ENCODE measurements at places on chromosomes 13 and 19. TPM values are rescaled to one million over a fixed set of nuclear protein-coding genes. Genes with fewer than 3 reads are reported as not detected.

GRCh38 chr13:112248862-112249592 is 127.1 kb upstream of the SPACA7 start:
- no peak for DNase-seq

GRCh38 chr19:32879741-32880140 is 10.2 kb upstream of the SLC7A9 start:
- no peak for DNase-seq

GRCh38 chr19:7247155-7247554 is 47.1 kb downstream of the INSR start:
- no peak for DNase-seq

ZNF296 gene
- 0.20 TPM for total RNA-seq

SYNGR4 gene
- 0.19 TPM for total RNA-seq

ZNF69 gene
- total RNA-seq = 6.7 TPM

CCDC194 gene
- total RNA-seq = not detected

CNMD gene
- 0.23 TPM for total RNA-seq

- no peak for DNase-seq
These were observed 79.5 kb upstream of the SERP2 start for GRCh38 chr13:44293908-44294735.

DNA sequence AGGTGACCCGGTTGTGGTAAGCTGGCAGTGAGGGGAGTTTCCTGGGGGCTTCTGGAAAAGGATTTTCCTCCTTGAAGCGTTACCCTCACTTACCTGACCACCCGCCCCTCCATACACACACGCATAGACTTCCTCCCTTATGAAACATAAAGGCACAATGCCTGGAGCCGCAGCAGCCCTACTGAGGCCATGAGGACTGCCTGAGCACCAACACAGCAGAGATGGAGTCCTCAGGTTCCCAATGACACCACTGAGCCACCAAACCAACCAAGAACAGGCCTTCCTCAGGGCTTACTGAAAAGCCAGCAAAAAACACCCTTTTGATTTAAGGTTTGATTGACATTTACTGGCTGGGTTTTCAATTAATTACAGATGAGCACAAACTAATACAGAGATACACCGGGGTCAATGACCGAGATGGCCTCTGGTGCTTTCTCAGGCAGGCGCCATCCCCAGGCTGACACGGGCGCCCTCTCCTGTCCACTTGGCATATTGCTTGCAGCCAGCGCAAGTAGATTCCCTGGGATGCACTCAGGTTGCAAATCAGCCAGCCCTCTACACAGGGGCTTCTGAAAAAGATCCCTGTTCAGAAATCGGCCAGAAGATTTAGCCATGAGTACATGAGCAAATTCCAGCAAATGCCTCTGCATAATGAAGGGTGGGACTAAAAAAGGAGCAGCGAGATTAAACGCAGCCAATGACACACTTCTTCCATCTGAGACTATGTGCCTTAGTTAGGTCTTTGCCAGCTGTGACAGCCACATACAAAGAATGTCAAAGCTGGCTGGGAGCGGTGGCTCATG is 14.8 kb downstream of the OPA3 start:
- peak; percentile 57 for DNase-seq

DNA sequence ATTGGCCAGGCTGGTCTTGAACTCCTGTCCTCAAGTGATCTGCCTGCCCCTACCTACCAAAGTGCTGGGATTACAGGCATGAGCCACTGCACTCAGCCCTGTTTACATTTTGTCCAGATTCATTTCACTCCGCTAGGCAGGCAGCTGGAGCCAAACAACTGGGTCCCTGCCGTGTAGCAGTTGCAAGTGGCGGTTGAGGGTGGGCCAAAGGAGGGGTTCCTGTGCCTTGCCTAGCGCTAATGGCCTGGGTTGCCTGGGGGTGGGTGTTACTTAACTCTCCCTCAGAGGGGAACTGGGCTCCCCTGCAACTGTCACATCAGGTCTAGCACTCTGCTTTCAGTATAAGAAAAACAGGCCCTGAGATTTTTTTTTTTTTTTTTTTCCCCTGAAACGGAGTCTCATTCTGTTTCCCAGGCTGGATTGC is 7.4 kb downstream of the ACP5 start:
- DNase-seq = no peak

IGFL1 gene
- total RNA-seq = not detected

GRCh38 chr19:35501684-35502083 is 11.4 kb upstream of the KRTDAP start:
- no peak for DNase-seq

- no peak for DNase-seq
These were observed 83.1 kb upstream of the OXGR1 start for GRCh38 chr13:97077341-97077740.

DNA sequence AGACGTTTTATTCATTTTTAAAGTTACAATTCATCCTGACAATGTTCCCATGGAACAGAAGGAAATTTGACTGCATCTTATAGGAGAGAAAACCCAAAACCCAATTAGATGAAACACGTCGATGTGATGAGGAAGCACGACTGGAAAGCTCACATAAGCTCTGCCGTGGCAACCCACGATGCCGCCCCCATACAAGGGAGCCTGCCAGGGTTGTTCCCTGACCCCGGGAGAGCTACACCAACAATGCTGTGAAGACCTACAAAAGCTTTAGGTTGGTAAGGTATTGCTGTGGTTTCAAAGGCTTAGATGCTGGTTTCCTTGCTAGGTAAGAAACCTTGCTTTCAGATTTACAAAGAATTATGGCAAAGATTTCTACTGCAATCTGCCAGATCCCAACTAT is 393.1 kb downstream of the KLF12 start:
- no peak for DNase-seq

- DNase-seq = no peak
These were observed 529.0 kb downstream of the MYO16 start for GRCh38 chr13:109158383-109158782.

DNA sequence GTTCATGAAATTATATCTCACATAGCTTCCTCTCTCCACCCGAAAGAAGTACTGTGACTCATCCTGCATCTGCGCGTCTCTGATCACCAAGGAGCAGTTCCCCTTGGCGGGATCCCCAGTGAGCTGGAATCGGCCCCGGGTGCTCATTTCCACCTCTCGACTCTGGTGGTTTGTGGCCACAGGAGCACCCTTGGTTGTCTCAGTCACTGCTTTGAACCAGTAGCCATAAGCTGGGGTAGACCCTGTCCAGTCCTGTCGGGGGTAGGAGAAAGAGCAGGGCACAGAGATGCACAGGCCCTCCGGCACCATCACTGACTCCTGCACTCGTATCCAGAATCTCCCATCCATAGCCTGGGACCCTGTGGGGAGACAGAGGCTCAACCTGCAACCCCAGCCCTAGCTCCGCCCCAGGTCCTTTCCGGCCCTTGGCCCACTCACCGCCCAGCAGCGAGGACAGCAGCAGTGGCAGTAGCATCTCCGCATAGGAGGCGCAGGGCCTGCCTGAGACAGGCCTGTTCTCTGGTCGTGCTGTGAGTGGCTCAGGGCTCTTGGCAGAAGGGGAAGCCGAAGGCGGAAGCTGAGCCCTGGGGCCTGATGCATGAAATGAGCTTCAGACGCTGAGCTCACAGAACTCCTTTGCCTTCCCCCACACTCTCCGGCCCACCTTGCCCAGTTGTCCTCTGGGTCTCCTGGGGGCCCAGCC is at the start of gene SIGLEC10:
Gene SIGLEC10 (minus strand): TSS at position 536 of the 703 bp plus-strand sequence. CDS start 61 bp downstream, at position 475.
- DNase-seq = no peak

IGFL2 gene
- total RNA-seq = not detected

GRCh38 chr13:42478531-42479156 is 95.3 kb upstream of the TNFSF11 start:
- DNase-seq = no peak

GRCh38 chr19:418761-419671 is 10.1 kb upstream of the C2CD4C start:
- no peak for DNase-seq

DNA sequence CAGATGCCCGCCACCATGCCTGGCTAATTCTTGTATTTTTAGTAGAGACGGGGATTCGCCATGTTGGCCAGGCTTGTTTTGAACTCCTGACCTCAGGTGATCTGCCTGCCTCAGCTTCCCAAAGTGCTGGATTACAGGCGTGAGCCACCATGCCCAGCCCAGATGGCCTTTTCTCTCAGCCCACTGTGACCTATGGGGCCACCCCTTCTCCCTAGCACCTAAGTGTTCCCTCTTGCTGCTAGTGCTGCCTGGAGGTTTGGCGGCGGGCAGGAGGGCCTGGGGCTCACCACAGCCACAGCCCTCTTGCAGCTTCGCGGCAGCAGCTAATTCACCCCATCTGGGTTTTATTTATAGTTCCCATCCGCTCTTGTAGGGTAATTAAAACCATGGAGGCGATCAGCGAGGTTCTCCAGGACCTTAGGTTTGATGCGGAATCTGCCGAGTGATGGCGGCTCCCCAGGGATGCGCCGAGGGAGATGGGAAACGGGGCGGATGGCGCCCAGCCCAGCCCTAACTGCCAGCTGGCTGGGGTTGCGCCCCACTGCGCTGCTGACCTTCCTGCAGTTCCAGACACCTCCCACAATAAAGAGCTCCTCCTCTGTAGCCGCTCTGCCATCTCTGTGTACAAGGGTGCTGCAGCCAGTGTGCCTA is 3.3 kb downstream of the REX1BD start:
- peak; percentile 47 for DNase-seq

MEIOSIN gene
- total RNA-seq = not detected

- DNase-seq = peak; percentile 87
These were observed 16.1 kb downstream of the MKNK2 start for GRCh38 chr19:2034729-2035589.

CYP4F12 gene
- 0.28 TPM for total RNA-seq

GRCh38 chr19:42078538-42079275 is 2.7 kb downstream of the ZNF574 start:
- no peak for DNase-seq

DNA sequence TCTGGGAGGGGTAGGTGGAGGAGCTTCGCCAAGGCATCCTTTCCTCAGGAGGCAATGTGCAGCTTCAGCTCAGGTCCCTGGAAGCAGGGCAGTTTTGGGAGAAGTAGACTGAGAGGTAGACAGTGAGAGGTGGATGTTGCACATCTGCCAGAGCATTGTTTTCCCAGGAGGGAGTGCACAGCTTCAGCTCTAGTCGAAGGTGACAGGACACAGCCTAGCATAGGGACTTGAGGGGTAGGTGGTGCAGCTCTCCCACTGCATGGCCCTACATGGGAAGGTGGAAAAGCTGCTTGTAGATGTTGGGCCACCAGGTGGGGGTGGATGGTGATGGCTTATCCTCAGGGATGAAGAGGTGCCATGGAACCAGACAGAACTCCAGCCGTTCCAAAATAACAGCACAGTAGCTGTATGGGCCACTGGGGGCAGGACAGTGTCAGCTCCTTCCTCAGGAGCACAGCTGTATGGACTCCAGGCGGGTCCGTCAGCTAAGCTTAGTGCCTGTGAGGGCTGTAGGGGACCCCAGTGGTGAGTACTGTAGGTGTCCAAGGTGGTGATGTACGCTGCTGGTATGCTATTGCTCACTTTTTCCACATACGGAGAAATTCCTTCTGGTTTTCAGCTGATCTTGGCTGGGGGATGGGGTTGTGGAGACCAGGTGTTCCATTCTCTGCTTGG is 17.4 kb upstream of the ZNF543 start:
- no peak for DNase-seq

MAB21L1 gene
- not detected for total RNA-seq

- DNase-seq = peak; percentile 18
These were observed 899.3 kb downstream of the UQCRFS1 start for GRCh38 chr19:28313633-28314032.

- no peak for DNase-seq
These were observed 211.7 kb downstream of the LIG4 start for GRCh38 chr13:108003626-108004025.

DNA sequence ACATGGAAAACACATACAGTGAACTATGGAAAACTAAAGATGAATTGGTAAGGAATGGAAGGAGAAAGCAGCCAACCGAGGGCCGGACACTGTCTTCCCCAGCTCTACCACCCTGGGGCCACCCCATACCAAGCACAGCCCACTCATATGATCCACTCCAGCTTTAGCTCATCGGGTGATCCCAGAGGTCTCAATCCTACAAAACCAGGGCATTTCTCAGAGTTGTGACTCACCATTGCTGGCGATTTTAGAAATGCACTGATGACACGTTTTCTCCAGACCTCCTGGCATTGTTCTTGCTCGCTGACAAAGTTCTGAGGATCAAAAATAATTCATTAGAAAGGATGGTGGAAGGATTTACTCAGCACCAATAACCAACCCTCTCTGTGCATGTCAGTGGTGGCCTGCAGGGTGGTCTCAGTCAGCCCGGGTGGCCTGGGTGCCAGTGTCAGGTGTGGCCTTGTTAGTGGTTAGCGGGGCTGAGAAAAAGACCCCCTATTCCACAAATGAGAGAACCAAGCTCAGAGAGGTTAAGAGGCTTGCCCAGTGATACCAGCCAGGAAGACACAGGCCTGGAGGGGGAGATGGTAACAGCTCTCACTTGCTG is 6.6 kb downstream of the TMEM272 start:
- no peak for DNase-seq

LILRB4 gene
- 0.28 TPM for total RNA-seq

- no peak for DNase-seq
These were observed 109.4 kb upstream of the C1QTNF9B start for GRCh38 chr13:24006520-24007248.

DNA sequence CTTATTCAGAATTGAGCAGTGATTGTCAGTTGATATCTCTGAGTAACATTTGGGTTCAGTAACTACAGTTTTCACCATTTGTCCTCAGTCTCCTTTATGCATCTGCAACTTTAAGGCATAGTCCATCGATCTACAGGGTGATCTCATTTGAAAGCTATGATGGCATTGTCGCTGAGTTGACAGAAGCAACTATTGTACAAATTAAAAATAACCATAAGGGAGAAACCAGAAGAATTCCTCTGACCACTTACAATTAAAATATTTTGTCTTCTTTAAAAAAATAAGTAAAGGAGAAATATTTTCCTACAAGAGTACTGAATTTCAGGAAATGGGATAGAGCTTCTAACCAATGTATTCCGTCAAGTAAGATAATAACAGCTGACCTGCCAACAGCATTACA is 30.6 kb downstream of the RAP2A start:
- DNase-seq = no peak

CD209 gene
- total RNA-seq = 0.28 TPM

DNA sequence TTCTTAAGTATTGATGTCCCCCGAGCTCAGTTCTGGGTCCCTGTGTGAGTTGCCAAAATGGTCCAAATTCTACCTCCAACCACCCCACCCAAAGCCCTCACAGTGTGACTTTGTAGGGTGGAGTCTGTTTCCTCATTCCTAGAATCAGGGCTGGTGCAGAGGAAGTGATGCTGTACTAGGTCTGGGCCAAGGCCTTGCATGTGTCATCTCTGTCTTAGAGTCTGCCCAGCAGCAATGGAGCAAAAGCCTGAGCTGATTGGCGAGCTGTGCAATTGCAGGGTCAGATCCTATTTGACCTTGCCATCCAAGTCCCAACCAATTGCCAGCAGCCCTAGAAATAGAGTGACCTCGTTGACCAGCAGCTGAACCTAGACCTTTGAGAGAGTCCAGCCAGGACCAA is 97.0 kb upstream of the ANKRD10 start:
- DNase-seq = no peak

- no peak for DNase-seq
These were observed 1.2 kb downstream of the NUDT15 start for GRCh38 chr13:48038761-48039160.
